ENCODE measurements at places on chromosomes 3 and 15. TPM values are rescaled to one million over a fixed set of nuclear protein-coding genes. Genes with fewer than 3 reads are reported as not detected.

Gene STRA6
- total RNA-seq: 20.1 TPM

- DNase-seq: no peak
These were observed 1.7 kb downstream of the TMEM89 start for GRCh38 chr3:48619541-48620524.

Gene FGF12
- 8.0 TPM for total RNA-seq

Gene MKRN2OS
- not detected for total RNA-seq

Gene TMCO5A
- not detected for total RNA-seq

DNA sequence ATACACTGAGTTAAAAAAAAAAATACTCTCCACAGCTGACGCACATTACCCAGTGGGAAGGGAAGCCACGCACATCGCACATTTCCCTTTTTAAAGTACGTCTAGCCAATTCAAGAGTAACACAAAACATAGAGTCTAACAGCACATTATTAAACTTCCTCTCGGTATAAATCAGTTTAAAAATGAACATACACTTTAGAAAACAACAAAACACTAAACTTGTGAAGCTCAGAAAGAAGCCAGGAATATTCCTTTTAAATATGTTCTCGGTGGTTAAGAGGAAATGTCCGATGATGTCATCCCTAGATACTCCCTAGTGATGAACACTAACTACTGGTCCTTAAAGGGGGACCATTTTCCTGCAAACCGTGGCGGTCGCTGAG lies 721 bp downstream of the MYEF2 start:
- no peak for DNase-seq

Gene CNOT10
- total RNA-seq: 38.7 TPM

Gene SYNM
- 2.2 TPM for total RNA-seq

DNA sequence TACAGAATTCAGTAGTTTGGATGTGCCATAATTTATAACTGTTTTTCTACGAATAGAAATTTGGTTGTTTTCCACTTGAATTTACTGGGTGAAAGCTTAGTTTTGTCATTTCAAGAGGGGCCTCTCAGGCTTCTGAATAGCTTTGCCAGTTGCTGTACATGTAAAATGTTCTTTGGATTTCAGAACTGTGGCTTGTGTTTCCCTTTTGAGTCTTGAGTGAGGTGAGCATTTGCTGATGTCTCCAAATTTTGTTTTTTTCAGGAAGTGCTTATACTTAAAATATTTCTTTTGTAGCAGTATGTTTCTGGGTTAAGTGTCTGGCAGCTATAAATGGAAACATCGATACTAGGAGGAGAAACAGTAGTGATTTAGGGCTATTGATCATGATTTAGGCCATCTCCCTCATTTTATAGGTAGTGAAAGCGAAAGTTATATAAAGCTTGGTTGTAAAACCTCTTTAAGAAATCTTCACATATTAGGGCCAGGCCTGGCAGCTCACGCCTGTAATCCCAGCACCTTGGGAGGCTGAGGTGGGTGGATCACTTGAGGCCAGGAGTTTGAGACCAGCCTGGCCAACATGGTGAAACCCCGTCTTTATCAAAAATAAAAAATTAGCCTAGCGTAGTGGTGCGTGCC lies 9.2 kb upstream of the TRAK1 start:
- DNase-seq: no peak

Gene IL20RB
- 2.3 TPM for total RNA-seq

Gene DPPA2
- total RNA-seq: 15.0 TPM

Gene FBXW12
- 2.0 TPM for total RNA-seq

Gene ZNF639
- total RNA-seq: 33.4 TPM
